ENCODE measurements at places on chromosomes 5 and 9. TPM values are rescaled to one million over a fixed set of nuclear protein-coding genes. Genes with fewer than 3 reads are reported as not detected.

Gene ZNG1E
- total RNA-seq: 53.3 TPM

Gene IFNA13
- not detected for total RNA-seq

Gene SHISAL2B
- total RNA-seq: not detected

Gene PCDHA9
- not detected for total RNA-seq

Gene RCL1
- 17.8 TPM for total RNA-seq

Gene PIP5K1B
- not detected for total RNA-seq

Gene ADGRD2
- not detected for total RNA-seq

Gene SLC25A2
- total RNA-seq: 0.38 TPM

Gene KIF4B
- not detected for total RNA-seq

Gene PCDHA10
- not detected for total RNA-seq

Gene SLC12A2
- 13.3 TPM for total RNA-seq

Gene OR1J4
- total RNA-seq: not detected

Gene FAM221B
- total RNA-seq: not detected

Gene ENDOG
- 19.7 TPM for total RNA-seq

Gene FREM1
- 0.14 TPM for total RNA-seq

GRCh38 chr9:21402386-21403251 is 6.3 kb upstream of the IFNA8 start:
- no peaks in the 10 kb centered on the region for H3K36me3 ChIP-seq
- H3K4me3 ChIP-seq: no peak overlapping the region
- H3K4me1 ChIP-seq: peaks cover 9% of the 10 kb centered on the region

GRCh38 chr9:89797937-89798455 is 193.2 kb downstream of the GADD45G start:
- no peak overlapping the region for H3K27ac ChIP-seq
- no peak overlapping the region for H3K4me3 ChIP-seq
- H3K4me1 ChIP-seq: no peaks in the 10 kb centered on the region
- H3K36me3 ChIP-seq: no peaks in the 10 kb centered on the region

- no peak overlapping the region for H3K27ac ChIP-seq
- no peaks in the 10 kb centered on the region for H3K27me3 ChIP-seq
- H3K4me1 ChIP-seq: no peaks in the 10 kb centered on the region
- DNase-seq: no peak
- H3K4me3 ChIP-seq: no peak overlapping the region
- H3K36me3 ChIP-seq: no peaks in the 10 kb centered on the region
Measured at GRCh38 chr5:167821151-167821550, 470.3 kb upstream of the WWC1 start.

DNA sequence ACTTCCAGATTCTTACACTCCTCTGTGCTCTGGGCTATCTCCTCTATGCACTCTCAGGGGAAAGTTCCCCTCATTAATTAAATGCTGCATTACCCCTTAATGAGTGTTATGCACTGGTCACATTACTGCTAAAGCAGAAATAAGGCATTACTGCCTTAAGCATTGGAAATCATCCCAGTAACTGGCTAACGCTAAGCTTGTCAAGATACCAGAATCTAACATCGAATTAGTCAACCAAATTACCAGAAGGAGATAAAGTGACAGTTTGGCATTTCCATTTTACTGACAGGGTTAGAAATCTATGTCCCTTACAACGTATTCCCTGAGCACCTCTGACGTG is 69.5 kb upstream of the FAM169A start:
- no peak overlapping the region for H3K4me3 ChIP-seq
- DNase-seq: no peak
- peaks cover 19% of the 10 kb centered on the region for H3K4me1 ChIP-seq
- no peaks in the 10 kb centered on the region for H3K27me3 ChIP-seq

DNA sequence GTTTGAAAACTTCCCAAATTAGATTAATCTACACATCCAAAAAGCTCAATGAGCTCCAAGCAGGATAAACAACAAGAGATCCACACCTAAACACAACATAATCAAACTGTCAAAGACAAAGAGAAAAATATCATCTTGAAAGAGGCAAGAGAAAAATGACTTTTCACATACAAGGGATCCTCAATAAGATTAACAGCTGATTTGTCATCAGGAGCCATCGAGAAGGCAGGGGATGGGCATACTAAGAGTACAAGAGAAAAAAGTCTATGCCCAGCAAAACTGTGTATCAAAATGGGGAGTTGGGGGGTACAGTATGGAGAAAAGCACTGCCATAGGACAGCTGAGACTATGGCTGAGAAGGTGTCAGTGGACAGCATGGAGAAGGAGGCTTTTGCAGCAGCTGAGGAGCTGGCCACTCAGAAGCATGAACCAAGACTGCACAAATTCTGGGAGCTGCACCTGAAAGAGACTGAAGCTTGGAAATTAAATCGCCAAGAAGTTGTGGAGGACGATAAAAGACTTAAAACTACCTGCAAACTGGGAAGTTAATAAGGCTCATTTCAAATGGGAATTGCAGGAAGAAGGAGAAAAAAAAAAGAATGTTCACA is 20.9 kb downstream of the DNAJB5 start:
- H3K27ac ChIP-seq: no peak overlapping the region
- no peaks in the 10 kb centered on the region for H3K36me3 ChIP-seq
- no peaks in the 10 kb centered on the region for H3K27me3 ChIP-seq
- no peak for DNase-seq
- no peak overlapping the region for H3K4me3 ChIP-seq

DNA sequence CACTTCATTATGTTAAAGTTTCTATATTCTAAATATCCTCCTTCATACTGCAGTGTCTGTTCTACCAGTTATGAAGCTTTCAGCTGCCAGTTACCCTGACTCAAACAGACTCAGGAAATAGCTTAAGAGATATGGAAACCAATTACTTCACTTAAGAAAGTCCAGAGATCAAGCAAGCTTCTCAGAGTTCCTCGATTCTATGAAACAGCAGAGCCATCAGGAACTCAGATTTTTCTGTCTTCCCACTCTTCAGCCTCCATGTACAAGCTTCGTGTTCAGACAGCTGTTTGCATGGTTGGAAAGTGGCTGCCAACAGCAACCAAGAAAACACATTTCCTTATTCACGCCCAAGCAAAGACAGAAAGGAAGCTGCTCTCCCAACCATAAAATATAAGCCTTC is 216.1 kb downstream of the ACTL7B start:
- H3K27ac ChIP-seq: no peak overlapping the region
- H3K4me1 ChIP-seq: no peaks in the 10 kb centered on the region
- no peak for DNase-seq

DNA sequence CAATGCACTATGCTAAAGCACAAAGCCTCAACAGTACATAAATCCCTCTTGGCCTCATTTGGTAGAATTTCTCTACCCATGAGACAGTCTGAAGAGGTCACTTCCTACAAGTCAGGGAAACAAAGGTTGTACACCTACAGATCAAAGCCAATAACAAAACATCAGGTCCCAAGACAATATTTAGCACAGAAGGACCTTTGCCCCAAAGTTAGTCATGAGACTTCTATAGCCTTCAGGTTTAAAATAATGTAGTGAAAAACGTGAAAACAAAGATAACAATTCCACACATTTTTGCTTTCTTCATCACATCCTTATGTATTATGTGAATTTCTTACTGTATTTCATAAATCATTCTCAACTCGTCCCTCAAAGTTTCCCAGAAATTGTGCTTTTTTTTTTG is 15.8 kb downstream of the AFF4 start:
- H3K4me3 ChIP-seq: no peak overlapping the region
- H3K27me3 ChIP-seq: no peaks in the 10 kb centered on the region
- no peak for DNase-seq
- H3K27ac ChIP-seq: no peak overlapping the region
- H3K4me1 ChIP-seq: peaks cover 23% of the 10 kb centered on the region

DNA sequence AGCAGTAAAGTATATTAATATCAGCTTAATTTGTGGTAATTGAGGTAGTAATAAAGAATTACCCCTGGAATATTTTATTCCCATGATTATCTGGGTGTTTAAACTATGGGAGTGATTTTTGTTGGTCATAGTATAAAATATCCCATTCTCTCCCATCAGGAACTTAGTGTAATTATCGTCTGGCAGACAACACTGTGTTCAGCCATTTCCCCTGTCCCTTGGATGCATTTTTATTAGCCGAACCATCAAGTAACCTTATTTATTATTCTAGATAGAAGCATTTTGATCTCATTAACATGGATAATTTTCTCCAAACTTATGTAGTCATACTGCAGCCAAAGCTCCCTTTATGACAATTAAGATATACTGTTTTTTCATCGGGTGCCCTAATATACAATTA is 320.8 kb downstream of the MAT2B start:
- no peak for DNase-seq
- no peaks in the 10 kb centered on the region for H3K4me1 ChIP-seq

GRCh38 chr5:148457183-148457620 is 73.4 kb downstream of the FBXO38 start:
- H3K4me1 ChIP-seq: no peaks in the 10 kb centered on the region
- peaks cover 5% of the 10 kb centered on the region for H3K27me3 ChIP-seq
- H3K4me3 ChIP-seq: no peak overlapping the region
- H3K27ac ChIP-seq: no peak overlapping the region

GRCh38 chr9:90795084-90795483 is 6.5 kb upstream of the SYK start:
- H3K27ac ChIP-seq: no peak overlapping the region
- H3K4me3 ChIP-seq: no peak overlapping the region
- H3K4me1 ChIP-seq: no peaks in the 10 kb centered on the region
- DNase-seq: no peak
- H3K36me3 ChIP-seq: no peaks in the 10 kb centered on the region

DNA sequence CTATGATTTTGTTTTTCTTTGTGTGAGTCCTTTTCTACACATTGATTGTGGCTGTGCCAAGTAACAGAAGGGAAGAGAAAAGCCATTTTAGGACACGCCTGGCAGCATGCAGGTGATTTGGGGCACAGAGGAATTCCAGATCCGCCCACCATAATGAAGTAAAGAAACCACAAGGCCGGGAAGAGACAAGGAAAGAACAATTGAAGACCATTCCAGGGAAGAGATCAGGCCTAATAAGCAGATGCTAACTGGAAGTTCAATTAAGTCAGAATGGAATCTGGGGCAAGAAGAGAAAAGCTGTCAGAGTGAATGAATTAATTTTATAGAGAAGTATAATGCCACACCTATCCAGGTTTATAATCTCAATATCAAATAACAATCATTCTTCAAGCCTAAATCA is 110.2 kb upstream of the ISL1 start:
- no peaks in the 10 kb centered on the region for H3K36me3 ChIP-seq
- no peak for DNase-seq
- H3K27ac ChIP-seq: no peak overlapping the region
- no peak overlapping the region for H3K4me3 ChIP-seq

- DNase-seq: no peak
- no peak overlapping the region for H3K27ac ChIP-seq
- H3K36me3 ChIP-seq: no peaks in the 10 kb centered on the region
- H3K4me3 ChIP-seq: no peak overlapping the region
- no peaks in the 10 kb centered on the region for H3K27me3 ChIP-seq
Measured at GRCh38 chr9:26163931-26164330, 485.7 kb upstream of the TUSC1 start.

DNA sequence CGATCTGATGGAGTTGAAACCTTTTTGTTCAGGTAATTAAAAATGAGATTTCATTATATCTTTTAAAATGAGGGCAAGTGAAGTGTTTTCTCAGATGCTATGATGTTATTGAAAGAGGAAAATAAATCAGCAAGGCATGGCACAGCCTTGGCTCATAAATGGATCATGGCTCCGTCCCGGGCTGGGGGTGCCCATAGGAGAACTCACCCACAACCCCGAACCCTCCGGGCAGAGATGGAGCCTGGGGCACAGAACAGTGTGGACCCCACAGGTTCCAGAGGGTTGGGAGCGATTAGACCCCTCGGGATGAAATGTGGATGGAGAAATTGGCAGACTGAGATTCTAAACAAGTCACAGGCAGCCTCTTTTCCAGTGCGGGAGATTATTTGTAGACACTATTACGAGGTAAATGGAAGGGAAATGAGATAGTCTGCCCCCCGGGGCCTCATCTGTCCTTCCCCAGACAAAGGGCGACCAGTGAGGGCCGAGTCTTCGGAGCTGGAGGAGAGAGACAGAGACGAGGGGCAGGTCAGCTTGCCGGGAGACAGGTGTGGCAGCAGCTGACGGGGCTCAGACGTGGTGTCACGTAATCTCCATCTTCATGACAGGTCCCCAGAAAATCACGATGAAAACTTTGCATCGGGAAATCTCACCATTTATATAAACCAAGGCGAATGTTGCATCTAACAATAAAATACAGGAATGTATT is 33.7 kb downstream of the NDUFS6 start:
- H3K4me3 ChIP-seq: no peak overlapping the region
- no peaks in the 10 kb centered on the region for H3K27me3 ChIP-seq
- no peak overlapping the region for H3K27ac ChIP-seq
- DNase-seq: no peak
- H3K36me3 ChIP-seq: no peaks in the 10 kb centered on the region
- H3K4me1 ChIP-seq: no peaks in the 10 kb centered on the region

- DNase-seq: no peak
- no peak overlapping the region for H3K27ac ChIP-seq
- no peaks in the 10 kb centered on the region for H3K27me3 ChIP-seq
- H3K4me1 ChIP-seq: peaks cover 11% of the 10 kb centered on the region
- no peaks in the 10 kb centered on the region for H3K36me3 ChIP-seq
Measured at GRCh38 chr5:367358-368130, 46.0 kb downstream of the AHRR start.

DNA sequence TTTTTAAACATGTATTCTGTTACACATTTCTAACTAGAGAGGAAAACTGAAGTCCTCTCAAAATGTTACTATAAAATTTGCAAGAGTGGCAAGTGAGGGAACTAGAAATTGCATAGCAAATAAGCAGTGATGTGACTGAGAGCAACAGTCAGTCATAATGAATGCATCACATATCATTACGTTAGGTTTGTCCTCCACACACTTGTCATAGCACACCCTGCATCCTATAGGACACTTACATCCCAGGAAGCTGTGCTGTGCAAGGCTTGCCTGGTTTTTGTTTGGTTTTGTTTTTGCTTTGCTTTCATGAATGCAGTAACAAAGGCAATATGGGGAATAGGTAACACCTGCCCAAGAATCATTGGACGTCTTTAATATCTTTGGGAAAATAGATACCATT is 10.8 kb downstream of the NFIB start:
- no peaks in the 10 kb centered on the region for H3K4me1 ChIP-seq
- no peaks in the 10 kb centered on the region for H3K36me3 ChIP-seq
- no peaks in the 10 kb centered on the region for H3K27me3 ChIP-seq
- no peak for DNase-seq
- H3K27ac ChIP-seq: no peak overlapping the region

GRCh38 chr9:121939643-121940042 is 153.5 kb downstream of the TTLL11 start:
- H3K36me3 ChIP-seq: no peaks in the 10 kb centered on the region
- H3K27ac ChIP-seq: no peak overlapping the region
- H3K4me1 ChIP-seq: no peaks in the 10 kb centered on the region

DNA sequence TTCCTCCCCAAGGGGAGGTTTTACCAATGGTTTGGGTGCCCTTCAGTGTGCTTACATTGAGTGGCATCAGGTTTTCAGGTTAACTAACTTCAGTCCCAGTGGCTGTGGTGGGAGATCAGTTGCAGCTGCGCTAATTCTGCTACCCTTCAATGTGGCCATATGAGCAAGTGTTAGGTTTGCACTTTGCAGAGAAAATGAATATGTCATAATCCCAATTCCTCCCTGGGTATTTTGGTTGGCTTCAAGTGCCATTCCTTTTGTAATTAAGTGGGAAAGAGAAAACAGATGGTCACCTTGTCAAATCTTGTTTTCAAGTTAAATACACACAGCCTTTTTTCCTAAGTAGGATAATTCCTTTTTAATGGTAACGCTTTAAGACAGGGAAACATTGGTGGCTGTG is 236.2 kb downstream of the TLE4 start:
- peaks cover 15% of the 10 kb centered on the region for H3K4me1 ChIP-seq
- H3K27ac ChIP-seq: no peak overlapping the region
- H3K27me3 ChIP-seq: no peaks in the 10 kb centered on the region
- H3K4me3 ChIP-seq: no peak overlapping the region
- no peaks in the 10 kb centered on the region for H3K36me3 ChIP-seq

- no peaks in the 10 kb centered on the region for H3K27me3 ChIP-seq
- DNase-seq: no peak
- H3K4me1 ChIP-seq: no peaks in the 10 kb centered on the region
- H3K36me3 ChIP-seq: no peaks in the 10 kb centered on the region
- H3K27ac ChIP-seq: no peak overlapping the region
Measured at GRCh38 chr5:119899981-119900380, 270.6 kb downstream of the FAM170A start.

Data from CD4-positive, alpha-beta memory T cell (primary cell).